ENCODE measurements at places on chromosomes 4 and X. TPM values are rescaled to one million over a fixed set of nuclear protein-coding genes. Genes with fewer than 3 reads are reported as not detected.

DNA sequence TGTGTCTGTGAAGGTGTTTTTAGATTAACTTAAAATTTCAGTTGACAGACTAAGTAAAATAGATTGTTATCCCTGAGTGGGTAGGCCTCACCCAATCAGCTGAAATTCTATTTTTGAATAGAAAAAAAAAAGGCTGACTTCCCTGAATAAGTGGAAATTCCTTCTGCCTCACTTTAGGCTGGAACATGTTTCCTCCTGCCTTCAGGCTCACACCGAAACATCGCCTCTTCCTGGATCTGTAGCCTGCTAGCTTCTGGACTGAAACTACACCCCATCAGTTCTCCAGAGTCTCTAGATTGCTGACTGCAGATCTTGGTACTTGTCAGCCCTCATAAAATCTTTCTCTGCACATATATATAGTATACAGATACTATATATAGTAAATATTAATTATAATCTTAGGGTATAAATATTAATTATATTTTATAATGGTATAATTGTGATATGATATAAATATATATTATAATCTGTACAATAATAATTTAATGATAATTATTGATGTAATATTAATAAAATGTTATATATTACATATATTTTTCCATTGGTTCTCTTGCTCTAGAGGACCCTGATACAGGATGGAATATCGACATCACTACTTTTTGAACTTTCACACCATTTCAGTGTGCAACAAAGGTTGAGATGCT, 13.7 kb upstream of the SLIT2 start:
- no peak overlapping the region for H3K4me3 ChIP-seq
- no peaks in the 10 kb centered on the region for H3K36me3 ChIP-seq
- no peaks in the 10 kb centered on the region for H3K27me3 ChIP-seq
- no peak for DNase-seq

DNA sequence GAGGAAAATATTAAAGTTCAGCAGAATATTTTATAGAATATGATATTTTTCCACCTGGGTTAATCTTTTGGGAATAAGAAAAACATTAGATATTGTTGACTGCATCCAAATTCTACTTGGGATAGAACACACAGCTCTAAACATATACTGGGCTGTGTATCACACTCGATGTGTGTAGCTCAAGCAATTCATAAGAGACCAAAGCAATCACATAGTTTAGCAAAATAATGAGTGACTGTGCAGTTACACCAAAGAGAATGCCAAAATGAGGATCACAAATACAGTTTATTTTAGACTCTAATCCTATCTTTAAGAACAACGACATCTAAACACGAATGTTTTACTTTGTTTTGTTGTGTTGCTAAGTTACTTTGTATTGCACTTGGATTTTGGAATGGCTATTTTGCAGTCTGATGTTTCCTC, 101.2 kb downstream of the CBR4 start:
- H3K4me1 ChIP-seq, result no peaks in the 10 kb centered on the region
- no peak overlapping the region for H3K27ac ChIP-seq
- H3K36me3 ChIP-seq, result no peaks in the 10 kb centered on the region

DNA sequence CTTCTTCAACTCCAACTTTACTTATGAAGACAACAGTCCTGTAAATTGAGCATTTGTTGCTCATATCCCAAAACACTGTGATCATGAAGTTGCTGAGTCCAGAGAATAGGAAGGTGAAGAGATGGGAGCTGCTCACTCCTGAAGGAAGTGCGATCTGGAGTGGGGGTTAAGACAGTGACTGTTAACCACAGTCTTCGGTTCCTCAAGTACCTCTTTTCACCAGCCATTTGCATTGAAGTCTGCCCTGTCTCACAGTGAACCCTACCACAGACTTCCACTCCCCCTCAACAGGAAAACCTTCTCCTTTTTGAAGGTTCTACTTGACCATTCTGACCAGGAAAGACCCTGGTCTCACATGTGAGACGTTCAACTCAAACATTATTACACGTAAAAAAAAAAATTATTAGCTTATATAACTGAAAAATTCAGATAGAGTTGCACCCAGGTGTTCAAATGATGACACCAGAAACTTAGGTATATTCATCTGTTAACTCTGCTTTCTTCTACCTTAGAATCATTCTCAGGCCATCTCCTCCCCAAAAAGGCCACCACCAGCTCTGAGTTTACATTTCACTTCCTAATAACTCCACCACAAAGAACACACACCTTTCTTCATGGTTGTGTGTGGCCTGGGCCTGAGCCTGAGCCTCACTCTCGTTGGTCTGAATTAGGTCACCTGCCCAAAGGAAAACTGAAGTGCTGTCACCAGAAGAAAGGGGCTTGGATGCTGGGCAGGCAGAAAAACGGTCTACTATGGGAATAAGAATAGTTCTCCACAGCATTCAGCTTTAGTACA, 199.2 kb downstream of the DCTD start:
- H3K36me3 ChIP-seq, result no peaks in the 10 kb centered on the region
- H3K4me3 ChIP-seq, result no peak overlapping the region
- H3K27ac ChIP-seq, result no peak overlapping the region
- peaks cover 2% of the 10 kb centered on the region for H3K27me3 ChIP-seq

DNA sequence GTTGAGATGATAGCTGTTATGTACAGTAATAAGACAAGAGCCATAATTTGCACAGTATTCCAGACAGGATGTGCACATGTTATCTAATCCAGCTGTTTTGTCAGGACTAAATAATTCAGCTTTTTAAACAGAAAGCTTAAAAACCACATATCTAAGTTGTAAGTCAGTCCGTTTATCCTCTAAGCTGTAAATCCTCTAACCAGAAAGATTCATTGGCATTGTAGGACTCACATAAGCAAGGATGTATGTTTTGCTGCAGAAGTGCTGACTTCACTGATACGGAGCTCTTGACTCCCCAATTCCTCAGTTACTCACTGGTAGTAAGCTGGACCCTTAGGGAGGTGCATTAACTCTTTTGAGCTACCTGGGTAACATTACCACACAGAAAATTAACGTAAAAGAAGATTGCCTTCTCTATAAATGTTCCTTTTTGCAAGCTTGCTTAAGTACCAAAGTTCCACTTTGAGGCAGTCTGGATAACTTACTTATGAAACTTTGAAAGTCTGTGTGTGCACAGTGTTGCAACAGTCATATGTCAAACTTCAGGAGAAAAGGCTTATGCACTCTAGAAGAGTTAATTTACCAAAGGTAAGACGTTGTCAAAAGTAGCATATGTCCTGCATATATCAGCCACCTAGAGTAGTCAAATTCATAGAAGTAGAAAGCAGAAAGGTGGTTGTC, 58.3 kb upstream of the MAGEB2 start:
- H3K27me3 ChIP-seq, result no peaks in the 10 kb centered on the region
- no peak overlapping the region for H3K27ac ChIP-seq
- DNase-seq, result no peak
- H3K4me3 ChIP-seq, result no peak overlapping the region
- no peaks in the 10 kb centered on the region for H3K4me1 ChIP-seq

GRCh38 chr4:24411806-24412205, 172.5 kb downstream of the DHX15 start:
- no peaks in the 10 kb centered on the region for H3K4me1 ChIP-seq
- H3K27me3 ChIP-seq, result peaks cover 6% of the 10 kb centered on the region
- DNase-seq, result no peak
- no peak overlapping the region for H3K27ac ChIP-seq

GRCh38 chr4:116150152-116150551, 935.2 kb downstream of the TRAM1L1 start:
- H3K27me3 ChIP-seq, result no peaks in the 10 kb centered on the region
- H3K36me3 ChIP-seq, result no peaks in the 10 kb centered on the region
- no peak for DNase-seq
- H3K4me1 ChIP-seq, result no peaks in the 10 kb centered on the region

DNA sequence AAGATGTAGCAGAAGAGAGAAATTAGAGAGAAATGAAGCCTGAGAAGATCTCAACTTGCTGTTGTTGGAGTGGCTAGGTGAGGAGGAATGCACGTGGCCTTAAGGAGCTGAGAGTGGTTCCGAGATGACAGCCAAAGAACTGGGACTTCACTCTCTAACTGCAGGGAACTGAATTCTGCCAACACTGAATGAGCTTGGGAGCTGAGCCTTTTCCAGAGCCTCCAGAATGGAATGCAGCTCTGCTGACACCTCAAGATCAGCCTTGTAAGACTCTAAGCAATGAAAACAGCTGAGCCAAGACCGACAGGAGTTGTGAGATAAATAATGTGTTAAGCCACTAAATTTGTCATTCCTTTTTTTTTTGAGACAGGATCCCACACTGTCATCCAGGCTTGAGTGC, 73.0 kb downstream of the TLL1 start:
- no peaks in the 10 kb centered on the region for H3K27me3 ChIP-seq
- no peaks in the 10 kb centered on the region for H3K4me1 ChIP-seq
- no peaks in the 10 kb centered on the region for H3K36me3 ChIP-seq
- no peak overlapping the region for H3K27ac ChIP-seq
- no peak for DNase-seq

GRCh38 chr4:100206850-100207249, 16.6 kb upstream of the DDIT4L start:
- no peak for DNase-seq
- H3K27ac ChIP-seq, result no peak overlapping the region
- H3K36me3 ChIP-seq, result no peaks in the 10 kb centered on the region

GRCh38 chrX:30576881-30577280, 685 bp downstream of the TASL start:
- peaks cover 3% of the 10 kb centered on the region for H3K36me3 ChIP-seq
- peak overlapping the region; percentile 81 for H3K4me3 ChIP-seq
- no peaks in the 10 kb centered on the region for H3K27me3 ChIP-seq
- peaks cover 22% of the 10 kb centered on the region for H3K4me1 ChIP-seq
- DNase-seq, result no peak
- H3K27ac ChIP-seq, result peak overlapping the region; percentile 88

- H3K4me1 ChIP-seq, result peaks cover 2% of the 10 kb centered on the region
- peaks cover 6% of the 10 kb centered on the region for H3K27me3 ChIP-seq
- H3K4me3 ChIP-seq, result no peak overlapping the region
- H3K36me3 ChIP-seq, result no peaks in the 10 kb centered on the region
These were observed 111.3 kb downstream of the PHKA2 start for GRCh38 chrX:18872621-18873020.

GRCh38 chr4:145390571-145390970, 91.1 kb upstream of the SMAD1 start:
- H3K27me3 ChIP-seq, result peaks cover 13% of the 10 kb centered on the region
- no peak overlapping the region for H3K27ac ChIP-seq

- H3K36me3 ChIP-seq, result no peaks in the 10 kb centered on the region
- H3K27me3 ChIP-seq, result no peaks in the 10 kb centered on the region
- H3K4me1 ChIP-seq, result no peaks in the 10 kb centered on the region
These were observed 16.3 kb upstream of the XAGE2 start for GRCh38 chrX:52352551-52352950.

- no peaks in the 10 kb centered on the region for H3K36me3 ChIP-seq
- H3K4me3 ChIP-seq, result no peak overlapping the region
- no peaks in the 10 kb centered on the region for H3K4me1 ChIP-seq
- no peaks in the 10 kb centered on the region for H3K27me3 ChIP-seq
- DNase-seq, result no peak
These were observed 335.8 kb downstream of the PABPC4L start for GRCh38 chr4:133865612-133866327.

GRCh38 chrX:47311932-47312774, 58.2 kb upstream of the ZNF157 start:
- H3K27ac ChIP-seq, result no peak overlapping the region
- no peaks in the 10 kb centered on the region for H3K27me3 ChIP-seq
- no peaks in the 10 kb centered on the region for H3K36me3 ChIP-seq
- peak; percentile 73 for DNase-seq
- no peaks in the 10 kb centered on the region for H3K4me1 ChIP-seq
- H3K4me3 ChIP-seq, result no peak overlapping the region

- H3K4me3 ChIP-seq, result no peak overlapping the region
- no peaks in the 10 kb centered on the region for H3K4me1 ChIP-seq
- H3K36me3 ChIP-seq, result no peaks in the 10 kb centered on the region
- H3K27ac ChIP-seq, result no peak overlapping the region
- no peak for DNase-seq
- peaks cover 17% of the 10 kb centered on the region for H3K27me3 ChIP-seq
These were observed 25.1 kb upstream of the SETD7 start for GRCh38 chr4:139581096-139581495.

DNA sequence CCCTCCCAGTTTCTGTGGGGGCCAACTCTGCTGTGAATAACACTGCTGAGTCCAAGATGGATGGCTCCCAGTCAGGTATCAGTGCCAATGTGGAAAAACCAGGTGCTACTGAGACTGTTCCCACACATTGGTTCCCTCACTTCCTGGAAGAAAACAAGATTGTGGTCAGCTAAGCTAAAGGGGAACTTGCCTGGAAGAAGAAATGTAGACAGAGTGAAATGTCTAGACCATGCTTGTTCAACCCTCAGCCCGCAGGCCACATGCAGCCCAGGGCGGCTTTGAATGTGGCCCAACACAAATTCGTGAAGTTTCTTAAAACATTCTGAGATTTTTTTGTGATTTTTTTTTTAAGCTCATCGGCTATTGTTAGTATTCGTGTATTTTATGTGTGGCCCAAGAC, 28.6 kb upstream of the UTP14A start:
- no peaks in the 10 kb centered on the region for H3K27me3 ChIP-seq
- H3K4me3 ChIP-seq, result no peak overlapping the region
- no peak for DNase-seq
- no peaks in the 10 kb centered on the region for H3K4me1 ChIP-seq
- no peaks in the 10 kb centered on the region for H3K36me3 ChIP-seq
- no peak overlapping the region for H3K27ac ChIP-seq

GRCh38 chr4:14446311-14446710, 556.0 kb upstream of the CPEB2 start:
- H3K4me3 ChIP-seq, result no peak overlapping the region
- H3K27me3 ChIP-seq, result no peaks in the 10 kb centered on the region
- H3K27ac ChIP-seq, result no peak overlapping the region
- DNase-seq, result no peak
- no peaks in the 10 kb centered on the region for H3K4me1 ChIP-seq

DNA sequence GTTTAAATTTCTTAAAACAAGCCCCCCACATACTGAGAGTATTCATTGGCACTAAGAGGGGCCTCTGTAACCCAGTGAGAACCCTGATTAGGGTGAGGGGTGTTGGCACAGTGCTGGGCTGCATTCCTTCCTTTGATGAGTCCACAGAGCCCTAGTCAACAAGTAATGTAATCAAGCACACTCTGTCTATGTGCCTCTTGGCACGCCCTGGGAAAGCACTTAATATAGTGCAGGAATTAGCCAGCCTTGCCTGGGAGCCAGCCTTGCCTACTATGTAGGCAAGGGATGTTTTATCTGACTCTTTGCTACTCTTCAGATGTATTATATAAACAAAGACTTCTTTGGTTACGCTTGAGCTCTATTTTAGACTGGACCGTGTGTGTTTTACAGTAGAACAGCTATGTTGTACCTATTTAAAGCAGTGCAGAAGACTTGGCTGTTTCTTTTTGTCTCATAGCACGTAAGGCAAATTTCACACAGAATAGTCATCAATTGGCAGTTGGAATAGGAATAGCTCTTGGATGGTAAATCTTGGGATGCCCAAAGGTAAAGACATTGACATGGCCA, 64.3 kb downstream of the FRAS1 start:
- no peaks in the 10 kb centered on the region for H3K4me1 ChIP-seq
- H3K27me3 ChIP-seq, result no peaks in the 10 kb centered on the region
- no peak for DNase-seq
- no peak overlapping the region for H3K4me3 ChIP-seq
- H3K27ac ChIP-seq, result no peak overlapping the region

GRCh38 chr4:4857001-4857808, 2.3 kb upstream of the MSX1 start:
- H3K27me3 ChIP-seq, result peaks cover 78% of the 10 kb centered on the region
- H3K4me3 ChIP-seq, result peak overlapping the region; percentile 25
- H3K36me3 ChIP-seq, result peaks cover 2% of the 10 kb centered on the region
- peaks cover 52% of the 10 kb centered on the region for H3K4me1 ChIP-seq
- DNase-seq, result no peak

F9 gene
- total RNA-seq, result not detected

ITM2A gene
- 87.7 TPM for total RNA-seq

GAGE12F gene
- not detected for total RNA-seq

ART3 gene
- 0.36 TPM for total RNA-seq

WNK3 gene
- 0.19 TPM for total RNA-seq

SPCS3 gene
- 182 TPM for total RNA-seq

ZFYVE28 gene
- 20.0 TPM for total RNA-seq

TXK gene
- 18.4 TPM for total RNA-seq

Data from activated CD4-positive, alpha-beta memory T cell treated with anti-CD3 and anti-CD28 coated beads for 36 hours (primary cell).